Activated CD8-positive, alpha-beta memory T cell treated with anti-CD3 and anti-CD28 coated beads for 4 hours (primary cell): ENCODE measurements at places on chromosomes 2 and 18.

GRCh38 chr2:55162284-55163006, 69.6 kb downstream of the CLHC1 start:
- no peak for DNase-seq

DNA sequence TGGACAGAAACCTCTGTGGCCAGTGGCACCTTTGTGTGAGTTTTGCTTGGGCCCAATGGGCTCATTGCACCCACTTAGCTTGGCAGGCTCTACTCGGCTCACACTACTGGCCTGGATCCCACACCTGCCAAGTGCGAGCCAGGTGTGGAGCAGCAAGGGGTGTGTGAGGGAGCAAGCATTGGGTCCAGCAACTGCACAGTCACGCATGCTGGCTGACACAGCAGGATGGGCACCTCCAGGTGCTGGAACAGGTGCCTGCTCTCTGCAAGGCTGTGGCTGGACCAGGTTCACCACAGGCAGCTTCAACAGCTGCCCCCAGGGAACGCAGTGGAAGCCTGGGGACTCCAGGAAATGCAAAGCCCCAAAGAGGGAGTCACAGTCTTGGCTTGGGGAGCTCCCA, 94.2 kb downstream of the DOK6 start:
- DNase-seq = no peak

GRCh38 chr18:2504642-2505041, 66.7 kb downstream of the METTL4 start:
- no peak for DNase-seq

DNA sequence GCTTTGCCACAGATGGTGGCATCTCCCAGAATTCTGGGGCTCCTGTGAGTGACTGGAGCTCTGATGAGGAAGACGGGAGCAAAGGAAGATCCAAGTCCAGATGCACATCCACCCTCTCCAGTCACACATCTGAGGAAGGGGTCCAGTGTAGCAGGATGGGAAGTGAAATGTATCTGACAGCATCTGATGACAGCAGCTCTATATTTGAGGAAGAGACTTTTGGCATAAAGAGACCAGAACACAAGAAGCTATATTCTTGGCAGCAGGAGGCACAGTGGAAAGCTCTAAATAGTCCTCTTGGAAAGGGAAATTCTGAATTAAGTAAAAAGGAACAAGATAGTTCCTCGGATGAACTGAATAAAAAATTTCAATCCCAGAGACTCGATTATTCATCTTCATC, 23.5 kb upstream of the C1GALT1C1L start:
- no peak for DNase-seq

DNA sequence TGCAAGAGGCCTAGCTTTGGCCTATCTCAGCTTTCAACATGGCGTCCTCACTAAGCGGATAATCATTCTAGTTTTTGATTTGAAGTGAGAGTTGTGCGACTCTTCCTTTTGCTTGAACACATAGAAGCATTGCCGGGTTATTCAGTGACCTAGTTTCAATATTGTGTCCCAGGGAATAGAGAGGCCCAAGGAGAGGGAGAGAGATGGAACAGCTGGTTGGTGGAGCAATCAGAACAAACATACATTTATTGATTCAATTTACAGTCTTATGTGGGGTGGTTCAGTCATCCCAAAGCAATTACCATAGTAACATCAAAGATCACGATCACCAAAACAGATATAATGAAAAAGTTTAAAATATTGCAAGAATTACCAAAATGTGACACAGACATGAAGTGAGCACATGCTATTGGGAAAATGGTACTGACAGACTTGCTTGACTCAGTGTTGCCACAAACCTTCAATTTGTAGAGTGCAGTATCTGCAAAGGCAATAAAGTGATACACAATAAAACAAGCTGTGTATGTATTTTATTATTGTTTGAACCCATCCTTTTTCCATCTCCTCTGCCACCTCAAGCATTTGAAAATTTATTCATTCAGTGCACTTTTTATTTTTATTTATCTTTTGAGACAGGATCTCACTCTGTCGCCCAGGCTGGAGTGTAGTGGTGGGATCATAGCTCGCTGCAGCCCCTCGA, 30.2 kb downstream of the COPS7B start:
- no peak for DNase-seq

DNA sequence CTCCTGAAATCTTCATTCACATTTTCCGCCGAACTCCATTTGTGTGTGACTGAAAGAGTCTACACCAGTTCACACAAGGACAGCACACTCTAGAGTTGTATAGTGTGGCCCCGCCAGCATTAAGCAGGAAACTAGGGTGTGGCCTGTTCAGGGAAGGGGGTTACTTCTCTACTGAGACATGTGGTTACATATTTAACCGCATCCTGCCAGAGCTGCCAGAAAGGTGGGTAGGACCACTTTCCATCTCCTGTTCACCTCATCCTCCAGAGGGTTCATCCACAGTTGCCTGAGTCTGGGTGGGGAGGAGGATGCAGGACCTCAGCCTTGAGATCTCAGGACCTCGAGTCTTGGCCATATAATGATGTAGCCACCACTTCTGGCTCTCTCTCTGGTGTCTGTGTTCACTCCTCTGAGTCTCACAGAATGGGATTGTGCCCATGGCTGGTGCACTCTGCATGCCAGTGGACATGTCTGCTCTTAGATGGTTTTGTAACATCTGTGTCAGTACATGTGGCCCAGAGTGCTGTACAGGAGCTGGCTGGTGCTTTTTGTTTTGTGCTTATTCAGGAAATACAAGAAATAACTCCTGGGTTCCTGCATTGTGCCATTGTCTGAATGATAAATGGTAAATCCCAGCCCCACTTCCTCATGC, 7.7 kb upstream of the SP140L start:
- peak; percentile 19 for DNase-seq

DNA sequence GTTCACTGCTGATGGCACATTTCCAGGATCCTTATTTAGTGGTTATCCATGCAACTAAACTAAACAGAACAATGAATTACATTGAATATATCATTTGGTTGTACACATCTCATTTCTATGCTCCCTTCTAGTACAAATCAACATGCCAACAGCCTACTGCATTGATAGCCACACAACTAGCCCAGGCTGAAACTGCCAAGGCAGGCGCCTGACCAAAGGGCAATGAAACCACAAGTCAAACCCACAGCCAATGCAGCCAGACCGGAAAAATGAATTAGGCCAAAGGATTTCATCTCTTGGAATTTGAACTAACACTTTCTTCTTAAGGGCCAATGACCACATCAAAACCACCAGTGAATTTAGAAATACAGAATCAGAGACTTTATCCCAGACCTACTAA, 196.4 kb downstream of the NOL4 start:
- no peak for DNase-seq

GRCh38 chr2:220065581-220065980, 438.2 kb downstream of the SLC4A3 start:
- no peak for DNase-seq

- DNase-seq = no peak
These were observed 8.3 kb downstream of the MOCOS start for GRCh38 chr18:36195427-36196122.
